Activated CD4-positive, CD25-positive, alpha-beta regulatory T cell (primary cell): ENCODE measurements at places on chromosomes 12 and 14.

GRCh38 chr12:65965358-65965757, 141.1 kb downstream of the HMGA2 start:
- DNase-seq, result no peak

DNA sequence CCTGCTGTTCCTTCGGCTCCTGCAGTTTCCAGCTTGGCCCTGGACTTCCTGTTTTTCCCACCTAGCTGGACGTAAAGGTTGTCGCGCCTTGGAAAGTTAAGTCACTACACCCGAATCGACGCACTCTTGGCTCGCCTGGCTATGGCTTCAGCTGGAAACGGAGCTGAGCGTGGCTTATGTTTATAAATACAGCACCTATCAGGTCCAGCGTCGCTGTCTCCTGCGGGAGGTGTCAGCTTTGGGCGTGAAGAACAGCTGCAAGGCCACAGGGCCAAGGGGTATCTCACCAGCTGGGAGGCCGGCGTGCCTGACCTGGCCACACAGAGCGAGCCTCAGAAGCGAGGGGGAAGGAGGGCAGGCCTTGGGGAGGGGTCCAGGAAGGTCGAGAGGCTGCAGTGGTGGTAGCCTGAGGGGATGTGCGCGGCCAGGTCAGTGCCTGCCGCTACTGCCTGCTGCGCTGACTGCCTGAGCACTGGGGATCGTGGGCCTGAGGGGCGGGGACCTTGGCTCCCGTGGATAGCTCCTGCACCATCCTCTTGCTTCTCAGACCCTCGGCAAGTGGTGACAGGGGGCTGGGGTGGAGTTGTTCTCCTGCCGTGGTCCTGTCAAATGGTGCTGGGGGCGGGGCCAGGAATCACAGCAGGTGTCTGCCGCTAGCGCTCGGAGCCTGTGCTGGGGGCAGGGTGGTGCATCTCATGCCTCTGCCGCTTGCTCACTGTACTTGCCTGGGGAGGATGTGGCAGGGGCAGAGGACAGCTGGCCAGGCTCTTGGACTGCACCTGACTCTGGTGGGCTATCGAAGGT, 12.5 kb downstream of the PACS2 start:
- DNase-seq, result no peak

- no peak for DNase-seq
These were observed 22.1 kb downstream of the SLC8A3 start for GRCh38 chr14:70166530-70167203.

DNA sequence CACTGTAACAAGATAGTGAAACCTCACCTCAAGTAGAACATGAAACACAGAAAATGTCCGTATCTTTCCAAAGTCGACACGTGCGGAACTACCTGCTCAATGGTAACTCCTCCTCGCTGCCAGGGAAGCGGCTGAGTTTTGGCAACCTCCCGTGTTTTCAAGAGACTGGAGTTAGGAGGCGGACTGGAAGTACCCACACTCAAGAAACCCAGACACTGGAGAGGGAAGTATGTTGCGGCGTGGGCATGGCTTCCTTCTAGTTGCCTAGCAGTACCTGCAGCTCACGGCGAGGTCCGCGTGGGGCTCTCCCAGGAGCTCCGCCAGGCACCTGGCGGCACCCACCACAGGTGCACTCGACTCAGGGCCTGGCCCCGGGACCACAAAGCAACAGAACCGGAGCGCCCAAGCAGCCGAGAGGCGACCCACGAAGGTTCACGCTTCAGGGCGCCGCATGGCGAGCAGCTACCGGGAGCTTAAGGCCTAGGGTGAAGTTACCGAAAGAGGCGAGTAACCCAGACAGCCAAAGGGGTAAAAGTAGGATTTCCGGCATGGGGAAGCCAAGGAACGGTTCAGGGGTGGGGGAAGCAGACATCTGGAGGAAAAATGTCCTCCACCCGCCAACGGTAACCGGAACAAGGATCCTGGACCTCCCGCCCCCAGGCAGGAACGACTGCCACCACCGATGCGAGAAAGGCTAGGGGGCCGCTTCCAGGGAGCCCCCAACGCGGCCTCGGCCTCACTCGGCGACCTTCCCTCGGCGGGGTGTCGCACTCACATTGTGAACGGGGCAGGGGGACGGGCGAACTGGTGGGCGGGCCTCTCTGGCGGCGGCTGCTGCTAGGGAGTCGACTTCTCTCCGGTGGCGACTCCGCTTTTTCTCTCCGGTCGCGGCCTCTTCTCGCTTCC, 608 bp downstream of the PTGES3 start:
- peak; percentile 83 for DNase-seq

DNA sequence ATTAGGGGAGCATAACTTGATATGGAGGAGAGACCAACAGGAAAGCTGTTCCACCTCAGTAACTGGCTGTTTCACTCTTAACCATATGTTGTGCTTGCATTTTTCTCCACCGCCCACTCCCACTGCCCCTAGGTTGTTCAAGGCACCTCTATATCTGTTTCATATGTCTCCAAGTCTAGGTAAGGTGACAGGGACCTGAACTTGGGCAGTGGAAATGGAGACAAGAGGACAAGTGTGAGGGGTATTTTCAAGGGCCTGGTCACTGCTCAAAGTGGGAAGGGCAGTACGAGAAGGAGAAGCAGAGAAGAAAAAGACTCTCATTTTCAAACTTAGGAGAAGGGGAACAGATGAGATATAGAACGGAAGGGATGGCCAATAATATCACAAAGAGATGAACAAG, 3.1 kb downstream of the SLC38A1 start:
- DNase-seq, result no peak

DNA sequence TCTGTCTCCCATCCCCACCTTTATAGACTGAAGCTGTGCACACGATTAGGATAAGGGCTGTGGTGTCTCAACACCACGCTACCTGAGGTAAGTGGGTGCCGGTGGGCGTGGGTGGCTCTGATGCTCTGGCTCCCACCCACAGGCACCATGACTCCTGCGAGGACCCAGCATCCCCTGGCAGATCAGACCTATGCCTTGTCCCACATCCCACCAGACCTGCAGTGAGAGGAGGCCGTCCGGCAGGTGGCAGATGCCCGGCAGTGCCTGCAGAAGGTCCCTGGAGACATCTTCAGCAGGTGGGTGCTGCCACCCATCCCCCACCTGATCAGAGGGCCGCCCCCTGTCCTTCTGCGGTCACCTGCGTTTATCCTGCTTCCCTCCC, 104.4 kb upstream of the PRB2 start:
- DNase-seq, result no peak

DNA sequence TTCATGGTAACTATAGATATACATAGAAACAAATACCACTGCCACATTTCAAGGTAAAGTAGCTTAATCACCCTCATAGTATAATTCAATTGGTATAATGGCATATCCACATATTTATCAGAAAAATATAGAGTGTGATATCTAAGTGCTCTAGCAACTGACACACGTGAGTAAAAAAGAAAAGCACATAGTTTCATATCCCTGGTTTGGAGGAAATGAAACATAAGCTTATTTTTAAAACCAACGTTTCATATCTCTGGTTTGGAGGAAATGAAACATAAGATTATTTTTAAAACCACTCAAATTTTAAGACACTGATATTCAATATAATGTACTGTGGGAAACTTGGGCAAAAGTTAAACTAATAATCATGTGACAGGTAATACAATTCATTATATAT, 2.1 kb downstream of the OR6C70 start:
- DNase-seq, result no peak

DNA sequence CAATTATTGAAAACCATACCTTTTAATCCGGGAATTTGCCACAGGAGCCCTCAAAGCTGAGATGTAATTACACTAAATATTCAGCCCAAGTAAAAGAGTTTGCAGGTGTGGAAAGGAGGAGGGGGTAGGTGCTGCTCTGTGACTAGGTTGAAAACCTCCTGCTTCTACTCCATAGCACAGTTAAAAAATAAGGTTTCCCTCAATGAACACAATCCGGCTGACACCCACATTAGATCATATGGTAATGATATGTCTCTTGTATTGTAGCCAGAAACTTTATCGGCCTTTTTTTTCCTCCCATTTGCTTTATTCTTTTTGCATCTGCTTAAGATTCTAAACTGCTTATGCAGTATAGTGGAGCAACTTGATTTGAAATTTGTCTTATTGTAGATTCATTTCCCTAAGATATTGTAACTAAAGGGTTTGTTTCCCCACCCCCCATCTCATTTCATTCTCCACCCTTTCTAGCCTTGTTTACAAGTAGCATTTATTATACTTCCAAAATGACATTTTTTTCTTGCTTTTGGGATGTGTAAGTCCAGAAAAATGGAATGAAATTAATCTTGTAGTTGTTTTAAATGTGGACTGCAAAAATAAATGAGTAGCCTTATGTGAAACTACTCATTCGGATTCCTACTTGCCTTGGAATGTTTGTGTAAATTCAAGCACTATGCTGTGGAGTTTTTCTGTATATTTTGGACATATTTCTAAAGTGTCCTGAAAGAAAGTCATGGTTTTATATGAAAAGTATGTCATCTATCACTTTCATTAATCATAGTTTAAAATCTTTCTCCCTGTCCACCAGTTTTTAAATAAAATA, at the start of gene DCN:
DCN (minus strand) TSS at position 182 of the 820 bp plus-strand sequence. CDS start 4,265 bp downstream, outside the sequence.
- DNase-seq, result no peak

GRCh38 chr12:27747111-27747820, 32.8 kb upstream of the KLHL42 start:
- no peak for DNase-seq

DNA sequence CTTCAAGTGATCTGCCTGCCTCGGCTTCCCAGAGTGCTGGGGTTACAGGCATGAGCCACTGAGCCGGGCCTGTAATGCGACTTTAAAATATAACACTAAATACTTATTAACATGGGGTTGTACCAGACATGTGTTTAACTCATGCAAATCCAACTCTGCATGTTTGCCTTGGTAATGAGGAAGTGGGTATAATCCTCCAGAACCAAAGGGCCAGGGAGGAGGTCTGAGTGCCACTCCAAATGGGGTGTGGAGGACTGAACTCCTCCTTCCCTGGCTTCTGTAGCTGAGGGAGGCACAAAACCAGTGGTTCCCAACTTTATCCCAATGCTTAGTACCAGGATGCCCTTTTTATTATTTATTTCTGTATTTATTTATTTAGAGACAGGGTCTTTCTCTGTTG, 61.6 kb upstream of the MED13L start:
- DNase-seq, result no peak

DNA sequence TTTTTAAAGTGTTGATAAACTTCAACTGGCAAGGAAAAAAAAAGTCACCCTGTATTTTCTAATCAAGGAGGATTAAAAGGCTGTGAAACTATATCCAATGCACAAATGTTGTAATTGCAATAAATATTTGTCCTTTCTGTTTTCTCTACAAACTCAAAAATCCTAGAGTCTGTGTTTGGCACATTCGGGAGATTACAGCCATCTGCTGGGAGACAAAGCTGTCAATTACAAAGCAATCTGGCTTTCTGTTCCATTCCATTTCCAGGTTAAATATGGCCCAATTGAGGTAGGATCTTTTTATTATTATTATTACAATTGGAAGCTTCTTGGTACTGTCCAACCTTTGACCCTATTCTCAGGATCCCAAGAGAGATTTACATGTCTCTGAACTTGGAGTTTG, 295.9 kb downstream of the DIO2 start:
- DNase-seq, result no peak

DNA sequence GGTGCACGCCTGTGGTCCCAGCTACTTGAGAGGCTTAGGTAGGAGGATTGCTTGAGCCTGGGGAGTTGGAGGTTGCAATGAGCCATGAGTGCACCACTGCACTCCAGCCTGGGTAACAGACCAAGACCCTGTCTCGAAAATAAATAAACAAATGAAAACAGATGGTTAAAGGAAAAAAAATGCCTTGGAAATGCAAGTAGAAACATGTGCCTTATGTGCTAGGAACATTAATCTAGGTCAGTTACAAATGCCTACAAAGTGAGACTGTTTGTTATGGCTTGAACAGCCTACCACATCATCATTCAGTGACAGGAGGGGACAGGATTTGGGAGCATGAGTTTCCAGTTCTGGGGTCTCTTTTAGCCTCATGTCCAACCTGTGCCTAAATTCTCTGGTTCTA, 52.4 kb upstream of the BCAT1 start:
- no peak for DNase-seq

DNA sequence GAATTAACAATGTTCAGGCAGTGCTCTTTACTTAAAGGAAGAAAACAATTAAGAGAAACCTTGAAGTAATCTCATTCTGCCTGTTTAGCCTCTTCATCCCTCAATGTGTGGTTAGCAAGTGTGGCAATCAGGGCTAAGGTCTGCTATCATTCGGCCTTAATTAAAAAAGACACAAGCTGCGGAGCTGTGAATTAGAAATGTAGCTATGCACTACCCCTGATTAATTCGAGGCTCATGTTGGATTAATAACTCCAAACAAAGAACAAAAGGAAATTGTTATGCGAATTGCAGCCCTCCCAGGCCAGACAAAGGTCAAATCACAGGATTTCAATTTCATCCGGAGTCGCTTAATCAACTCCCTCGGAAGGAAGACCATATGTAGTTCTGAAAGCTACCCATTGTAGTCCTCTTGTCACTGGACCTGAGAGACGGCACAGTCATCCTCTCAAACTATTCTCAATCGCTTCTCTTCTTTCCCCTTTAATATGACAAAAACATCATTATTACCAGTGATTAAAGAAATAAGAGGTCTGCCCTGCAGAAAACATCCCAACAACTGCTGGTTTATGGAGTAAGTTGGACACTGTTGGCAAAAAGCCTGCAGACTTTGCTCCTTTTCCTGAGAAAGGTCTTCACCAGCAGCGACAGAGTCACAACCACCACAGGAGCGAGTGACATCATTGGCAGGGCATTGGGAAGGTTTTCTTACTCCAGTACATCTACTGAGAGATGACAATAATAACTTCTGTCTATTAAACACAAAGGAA, 71.1 kb upstream of the SOX5 start:
- no peak for DNase-seq

DNA sequence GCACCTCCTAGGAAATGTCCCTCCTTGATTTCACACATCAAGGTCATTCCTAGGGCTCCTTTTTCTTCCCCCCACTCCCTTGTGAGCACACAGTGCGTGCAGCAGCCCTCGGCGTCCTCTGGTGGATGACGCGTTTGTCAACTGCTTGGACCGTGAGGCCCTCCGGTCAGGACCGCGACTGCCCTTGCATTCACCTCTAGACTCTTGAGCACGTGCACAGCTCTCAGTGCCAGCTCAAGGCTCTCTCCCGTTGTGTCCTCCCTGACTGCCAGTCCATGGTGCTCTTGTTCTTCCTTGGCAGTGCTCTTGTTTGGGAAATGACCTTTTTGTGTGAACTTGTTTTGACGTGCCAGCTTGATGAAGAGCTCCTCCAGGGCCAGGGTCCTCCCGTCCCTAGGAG, 67.9 kb downstream of the TSPAN9 start:
- no peak for DNase-seq

GRCh38 chr12:26226629-26227360, 31.4 kb downstream of the SSPN start:
- DNase-seq, result no peak

GRCh38 chr12:21354641-21355040, 18.1 kb upstream of the IAPP start:
- no peak for DNase-seq

- DNase-seq, result no peak
These were observed 97.2 kb downstream of the ZC3H14 start for GRCh38 chr14:88660056-88660455.

DNA sequence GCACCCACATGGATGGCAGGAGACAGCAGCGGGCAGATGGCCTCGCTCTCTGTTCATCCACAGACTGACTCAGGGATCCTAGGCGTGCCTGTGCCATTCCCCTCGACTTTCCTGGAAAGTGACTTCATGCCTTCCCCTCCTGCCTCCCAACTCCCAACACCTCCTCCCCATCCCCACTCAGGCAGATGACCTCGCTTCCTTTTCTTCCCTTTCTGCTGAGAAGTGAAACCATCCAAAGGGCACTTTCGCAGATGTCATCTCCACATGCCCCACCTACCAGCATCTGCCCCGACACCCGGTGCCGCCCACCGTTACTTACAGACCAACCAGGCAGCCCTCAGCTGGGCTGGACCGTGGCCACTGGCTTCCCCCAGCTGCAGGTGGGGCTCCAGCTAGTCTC, 29.6 kb downstream of the BEGAIN start:
- DNase-seq, result no peak

GRCh38 chr14:94009767-94010166, 12.7 kb downstream of the CCDC197 start:
- no peak for DNase-seq
